ENCODE measurements at places on chromosomes 2 and 18. TPM values are rescaled to one million over a fixed set of nuclear protein-coding genes. Genes with fewer than 3 reads are reported as not detected.

DNA sequence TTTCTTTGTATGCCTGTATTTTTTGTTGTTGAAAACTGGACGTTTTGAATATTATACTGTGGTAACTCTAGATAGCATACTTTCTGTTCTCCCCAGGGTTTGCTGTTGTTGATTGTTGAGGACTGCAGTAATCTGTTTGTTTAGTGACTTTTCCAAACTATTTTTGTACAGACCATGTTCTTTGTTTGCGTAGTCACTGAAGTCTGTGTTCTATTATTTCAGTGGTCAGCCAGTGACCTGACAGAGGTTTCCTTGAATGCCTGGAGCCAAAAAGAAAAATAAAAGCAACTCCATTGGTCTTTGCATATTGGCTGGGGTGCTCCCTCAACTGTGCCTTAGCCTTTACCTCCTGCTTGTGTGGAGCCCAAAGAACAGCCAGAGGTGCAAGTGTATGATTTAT is 42.7 kb upstream of the PHLPP1 start:
- DNase-seq = no peak

GRCh38 chr2:176924909-176925534 is 287.6 kb upstream of the HNRNPA3 start:
- DNase-seq = no peak

The TFPI gene
- 89.7 TPM for total RNA-seq

DNA sequence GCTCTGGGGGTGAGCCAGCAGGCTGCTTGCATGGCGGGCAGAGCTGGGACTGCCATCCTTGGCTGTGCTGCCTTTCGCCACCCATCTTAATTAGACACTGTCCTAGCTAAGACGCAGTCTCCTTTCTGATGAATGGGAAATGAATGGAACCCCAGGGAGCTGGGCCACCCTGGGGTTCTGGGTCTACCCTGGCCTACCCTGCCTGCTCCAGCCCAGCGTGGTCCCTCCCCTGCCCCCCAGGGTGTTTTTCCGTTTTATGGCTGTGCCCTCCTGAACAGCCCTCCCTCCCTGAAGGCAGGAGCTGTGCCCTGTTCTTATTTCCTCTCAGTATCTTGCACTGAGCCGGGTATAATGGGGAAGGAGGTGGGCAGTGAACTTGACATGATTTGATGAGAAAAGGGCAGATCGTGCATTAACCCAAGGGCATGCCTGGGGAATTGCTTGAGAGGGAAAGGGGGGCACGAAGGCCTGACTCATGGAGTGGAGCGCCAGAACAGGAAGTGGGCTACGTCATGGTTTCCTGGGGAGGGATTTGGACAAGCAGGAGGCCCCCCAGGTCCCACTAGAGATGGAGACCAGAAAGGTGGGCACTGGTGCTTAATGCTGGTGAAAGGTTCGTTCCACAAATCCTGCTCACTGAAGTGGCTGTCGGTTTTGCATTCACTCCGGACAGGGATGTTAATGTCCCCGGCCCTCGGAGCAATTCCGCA is 165.0 kb downstream of the KLHL29 start:
- no peak for DNase-seq

The EIPR1 gene
- 26.4 TPM for total RNA-seq

- DNase-seq = no peak
These were observed 947.6 kb downstream of the DPP10 start for GRCh38 chr2:115389898-115390565.

Measured in mesothelial cell of epicardium (in vitro differentiated cells).